Caco-2 (cell line): ENCODE measurements at places on chromosomes 11 and 22.

DNA sequence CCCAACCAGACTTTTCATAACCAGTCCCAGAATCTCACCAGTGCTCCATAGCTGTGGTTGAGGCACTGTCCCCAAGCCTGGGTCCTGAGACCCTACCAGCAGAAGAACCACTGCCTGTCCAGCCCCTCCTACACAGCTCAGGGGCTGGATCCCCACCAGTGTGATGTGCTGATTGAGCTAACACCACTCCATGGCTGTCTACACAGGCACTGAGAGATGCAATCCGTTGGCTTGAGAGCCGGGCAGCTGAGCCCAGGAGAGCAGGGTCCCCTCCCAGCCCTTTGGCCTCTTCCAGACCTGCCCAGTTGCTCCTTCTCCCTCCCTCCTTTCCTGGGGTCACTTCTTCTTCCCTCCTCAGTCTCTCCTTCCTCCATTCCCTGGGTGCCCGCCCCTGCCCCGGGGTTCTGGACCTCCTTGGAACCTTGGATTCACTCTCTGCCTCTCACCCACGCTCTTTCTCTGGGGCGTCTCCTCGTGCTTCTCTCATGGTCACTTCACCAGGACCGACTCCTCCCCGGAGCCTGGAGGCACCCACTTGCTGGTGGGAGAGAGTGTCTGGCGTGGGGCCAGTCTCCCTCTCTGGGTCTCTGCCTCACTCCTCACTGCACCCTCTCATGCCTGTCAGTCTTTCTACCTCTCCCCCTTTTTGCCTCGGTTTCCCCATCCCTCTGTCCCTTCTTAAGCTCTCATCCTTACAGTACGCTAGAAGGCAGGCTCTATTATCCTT, 706 bp upstream of the SCYL1 start:
- DNase-seq, result no peak

- DNase-seq, result no peak
Observed at GRCh38 chr11:98703779-98704556, 316.8 kb upstream of the CNTN5 start.

- no peak for DNase-seq
Observed at GRCh38 chr11:7851391-7851790, 54.6 kb upstream of the OR5P2 start.

DNA sequence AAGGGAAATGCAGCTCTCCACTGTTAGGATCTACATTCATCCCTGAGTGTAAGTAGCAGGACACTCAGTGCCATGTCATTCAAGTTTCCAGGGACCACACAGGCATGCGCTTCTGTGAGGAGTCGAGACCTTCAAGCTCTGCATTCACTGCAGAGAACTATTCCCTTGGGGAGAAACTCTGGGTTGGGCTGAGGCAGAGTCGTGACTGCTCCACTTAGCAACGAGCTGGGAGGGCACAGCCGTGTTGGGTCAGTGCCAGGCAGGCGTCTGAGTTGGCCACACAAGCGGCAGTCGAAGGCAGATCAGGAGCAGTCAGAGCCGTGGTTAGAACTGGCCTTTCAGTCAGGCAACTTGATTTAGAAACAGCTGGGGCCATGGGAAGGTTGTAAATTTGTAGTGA, 14.7 kb downstream of the MPEG1 start:
- no peak for DNase-seq
